ENCODE measurements at places on chromosomes 2 and 18.
A peak's percentile ranks its signal among the peaks of the same experiment; 100 is the strongest.

DNA sequence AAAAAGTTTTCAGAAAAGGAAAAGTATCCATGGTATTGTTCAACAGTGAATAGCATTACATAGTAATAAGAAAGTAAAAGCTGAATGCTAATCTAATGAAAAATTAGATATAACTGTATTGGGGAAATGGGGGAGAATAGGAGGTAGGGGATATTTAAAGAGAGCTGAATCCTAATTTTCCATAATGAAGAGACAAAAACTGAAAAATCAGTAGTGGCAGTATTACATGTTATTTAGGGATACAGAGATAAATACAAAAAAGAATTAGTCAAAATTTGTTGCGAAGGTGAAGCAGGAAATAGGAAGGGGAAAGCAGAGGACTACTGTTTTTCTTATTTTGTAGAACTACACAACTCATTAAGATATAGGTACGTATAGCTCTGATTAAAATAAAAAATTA lies 9.1 kb downstream of the TANK start:
- DNase-seq = no peak

DNA sequence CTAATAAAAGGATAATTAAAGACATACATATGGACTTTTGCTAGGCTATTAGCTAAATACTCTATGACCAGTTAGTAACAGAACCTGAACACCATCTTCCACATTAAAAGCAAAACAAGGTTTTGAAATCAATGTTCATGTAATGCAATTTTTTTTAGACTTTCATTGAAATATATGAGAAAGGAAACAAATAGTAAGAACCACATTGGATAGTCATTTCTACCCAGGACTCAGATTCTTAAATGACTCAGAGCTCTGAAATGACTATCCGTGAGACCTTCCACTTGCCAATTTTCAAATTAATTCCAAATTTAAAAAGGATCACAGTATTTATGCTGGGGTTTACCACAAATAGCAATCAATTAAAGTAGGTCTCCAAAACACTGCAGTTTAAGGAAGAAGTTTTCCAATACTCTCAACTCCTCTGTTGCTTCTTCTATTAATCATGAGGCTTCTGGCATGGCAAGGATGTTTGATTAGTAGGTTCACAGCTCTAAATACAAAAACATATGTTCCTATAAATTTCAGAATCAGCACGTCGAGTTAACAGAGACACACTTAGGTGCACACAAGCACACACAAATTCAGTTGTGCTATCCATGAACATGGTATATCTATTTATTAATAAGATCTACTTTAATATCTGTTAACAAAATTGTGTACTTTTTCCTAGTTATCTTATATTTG lies 841.0 kb downstream of the RNF144A start:
- DNase-seq = no peak

DNA sequence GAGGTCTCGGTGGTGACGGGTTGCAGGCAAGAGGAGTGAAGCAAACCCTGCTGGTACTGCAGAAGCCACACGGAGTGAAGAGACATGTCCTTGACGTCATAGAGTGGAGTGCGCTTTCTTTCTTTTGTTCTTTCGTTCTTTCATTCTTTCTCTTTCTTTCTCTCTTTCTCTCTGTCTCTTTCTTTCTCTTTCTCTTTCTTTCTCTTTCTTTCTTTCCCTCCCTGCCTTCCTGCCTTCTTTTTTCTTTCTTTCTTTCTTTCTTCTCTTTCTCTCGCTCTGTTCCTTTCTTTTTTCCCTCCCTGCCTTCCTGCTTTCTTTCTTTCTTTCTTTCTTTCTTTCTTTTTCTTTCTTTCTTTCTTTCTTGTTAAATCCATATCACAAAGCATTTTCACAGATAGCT lies 39.2 kb downstream of the LRRFIP1 start:
- DNase-seq = no peak

DNA sequence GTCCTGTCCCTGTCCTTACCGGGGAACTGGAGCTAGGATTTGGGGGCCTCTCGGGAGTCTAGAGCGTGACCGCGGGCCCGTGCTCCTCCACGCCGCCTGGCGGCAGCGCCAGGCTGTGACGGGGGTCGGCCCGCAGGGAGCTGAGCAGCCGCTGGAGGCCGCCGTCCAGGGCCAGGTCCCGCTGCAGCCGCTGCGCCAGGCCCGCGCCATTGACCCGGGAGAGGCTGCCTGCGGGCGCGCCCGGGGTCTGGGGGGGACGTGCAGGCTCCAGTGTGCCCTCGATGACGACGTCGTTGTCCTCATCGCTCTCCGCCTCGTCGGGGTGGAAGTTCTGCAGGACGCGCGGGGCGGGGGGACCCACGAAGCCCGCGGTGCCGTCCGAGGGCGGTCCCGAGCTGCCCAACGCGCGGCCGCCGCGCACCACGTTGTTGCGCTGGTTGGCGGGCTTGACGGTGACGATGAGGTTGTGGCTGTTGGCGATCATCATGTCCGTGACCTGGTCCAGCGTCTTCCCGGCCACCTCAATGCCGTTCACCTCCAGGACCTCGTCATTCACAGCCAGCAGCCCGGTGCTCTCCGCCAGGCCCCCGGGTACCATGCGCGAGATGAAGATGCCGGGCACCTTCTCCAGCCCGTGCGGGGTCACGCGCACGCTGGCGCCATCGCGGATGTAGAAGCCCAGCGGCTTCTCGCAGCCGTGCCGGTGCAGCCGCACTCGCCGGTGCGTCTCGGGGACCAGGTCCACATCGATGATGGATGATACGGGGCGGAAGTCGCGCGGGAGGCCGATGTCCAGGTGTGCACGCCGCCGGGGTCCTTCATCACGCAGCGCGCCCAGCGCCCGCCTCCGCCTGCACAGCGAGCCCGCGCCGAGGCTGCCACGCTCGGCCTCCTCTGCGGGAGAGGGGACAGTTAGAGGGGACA lies 50.9 kb downstream of the ADNP2 start:
- DNase-seq = peak; percentile 48

DNA sequence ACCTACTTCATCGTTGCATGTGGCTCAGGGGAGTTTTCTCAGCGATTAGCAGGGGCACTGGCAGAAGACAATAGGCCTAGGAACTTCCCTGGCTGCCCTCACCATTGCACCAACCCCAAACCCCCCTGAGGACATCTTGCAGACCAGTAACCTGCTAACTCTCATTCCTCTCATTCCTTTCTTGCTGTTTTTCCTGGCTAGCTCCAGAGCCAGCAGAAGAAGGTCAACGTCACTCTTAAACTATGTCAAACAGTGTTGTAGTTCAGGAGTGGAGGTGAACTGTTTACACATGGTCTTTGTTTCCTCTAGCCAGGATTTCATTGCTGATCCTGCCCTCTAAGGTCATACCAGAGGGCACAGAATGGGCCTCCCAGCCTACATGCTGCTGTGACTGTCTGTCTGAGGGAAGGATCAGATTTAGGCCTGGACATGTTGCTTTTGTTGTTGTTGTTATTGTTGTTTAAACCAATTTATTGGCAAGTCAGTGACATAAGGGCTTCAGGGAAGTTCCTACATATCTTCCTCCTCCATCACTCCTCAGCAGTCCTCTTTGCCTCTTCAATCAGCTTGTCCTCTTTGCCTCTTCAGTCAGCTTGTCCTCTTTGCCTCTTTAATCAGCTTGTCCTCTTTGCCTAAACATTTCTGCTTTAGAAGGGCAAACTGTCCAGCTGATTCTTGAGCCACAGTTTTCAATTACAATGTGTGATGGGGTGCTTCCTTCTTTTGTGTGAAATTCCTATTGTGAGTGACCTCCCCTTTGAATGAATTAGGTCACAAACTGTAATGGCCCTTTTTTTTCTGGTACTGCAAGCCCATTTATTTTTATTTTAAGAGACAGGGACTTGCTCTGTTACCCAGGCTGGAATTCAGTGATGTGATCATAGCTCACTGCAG lies 471.9 kb upstream of the TNP1 start:
- DNase-seq = no peak

- no peak for DNase-seq
Measured at GRCh38 chr18:22106536-22107292, 62.7 kb upstream of the GATA6 start.

GRCh38 chr2:96601382-96602292 lies 36.5 kb downstream of the KANSL3 start:
- no peak for DNase-seq

- DNase-seq = no peak
Measured at GRCh38 chr18:74132201-74132600, 15.4 kb downstream of the FBXO15 start.

DNA sequence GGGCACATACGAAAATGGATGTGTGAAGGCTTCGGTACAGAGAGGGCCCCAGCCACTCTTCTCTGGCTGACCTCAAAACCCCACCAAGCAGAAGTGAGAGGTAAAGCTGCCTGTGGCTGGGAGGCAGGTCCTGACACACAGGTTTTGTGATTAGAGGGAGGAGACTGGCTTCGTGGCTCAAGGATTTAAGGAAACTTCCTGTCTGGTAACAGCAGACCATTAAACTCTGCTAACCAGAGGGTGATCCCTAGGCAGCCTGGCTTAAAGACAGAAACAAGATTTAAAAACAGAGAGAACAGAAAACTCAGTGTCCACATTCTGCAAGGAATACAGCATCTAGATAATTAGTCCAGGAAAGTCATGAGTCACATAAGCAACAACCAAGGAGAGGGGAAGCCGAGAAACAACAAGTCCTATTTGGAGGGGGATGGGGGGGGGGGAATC lies 101.9 kb downstream of the NFATC1 start:
- no peak for DNase-seq

DNA sequence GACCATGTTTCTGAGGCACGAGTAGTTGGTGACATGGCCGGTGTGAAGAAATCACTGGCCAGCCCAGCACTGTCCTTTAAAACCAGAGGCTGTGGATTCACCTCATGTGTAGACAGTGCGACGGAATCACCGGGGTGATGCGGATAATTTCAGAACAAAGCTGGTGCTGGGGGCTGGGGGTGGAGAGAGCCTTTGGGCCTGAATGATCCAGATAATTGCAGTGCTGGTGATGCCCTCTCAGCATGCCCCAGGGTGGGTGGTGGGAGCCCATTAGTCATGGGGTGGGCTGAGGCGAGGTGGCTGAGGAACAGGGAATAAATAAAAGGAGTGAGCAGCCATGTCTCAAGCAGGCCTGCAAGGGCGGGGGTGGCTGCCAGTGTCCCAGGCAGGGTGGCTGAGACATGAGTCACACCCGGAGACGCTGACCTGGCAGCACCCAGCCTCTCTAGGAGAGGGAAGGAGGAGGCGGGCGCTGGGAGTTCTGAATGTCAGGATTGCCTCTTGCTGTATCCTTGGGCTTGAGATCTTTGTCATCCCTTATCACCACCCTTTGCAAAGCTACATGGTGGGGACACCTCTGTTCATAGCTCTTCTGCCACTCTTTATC lies 151.1 kb upstream of the MSH6 start:
- no peak for DNase-seq

DNA sequence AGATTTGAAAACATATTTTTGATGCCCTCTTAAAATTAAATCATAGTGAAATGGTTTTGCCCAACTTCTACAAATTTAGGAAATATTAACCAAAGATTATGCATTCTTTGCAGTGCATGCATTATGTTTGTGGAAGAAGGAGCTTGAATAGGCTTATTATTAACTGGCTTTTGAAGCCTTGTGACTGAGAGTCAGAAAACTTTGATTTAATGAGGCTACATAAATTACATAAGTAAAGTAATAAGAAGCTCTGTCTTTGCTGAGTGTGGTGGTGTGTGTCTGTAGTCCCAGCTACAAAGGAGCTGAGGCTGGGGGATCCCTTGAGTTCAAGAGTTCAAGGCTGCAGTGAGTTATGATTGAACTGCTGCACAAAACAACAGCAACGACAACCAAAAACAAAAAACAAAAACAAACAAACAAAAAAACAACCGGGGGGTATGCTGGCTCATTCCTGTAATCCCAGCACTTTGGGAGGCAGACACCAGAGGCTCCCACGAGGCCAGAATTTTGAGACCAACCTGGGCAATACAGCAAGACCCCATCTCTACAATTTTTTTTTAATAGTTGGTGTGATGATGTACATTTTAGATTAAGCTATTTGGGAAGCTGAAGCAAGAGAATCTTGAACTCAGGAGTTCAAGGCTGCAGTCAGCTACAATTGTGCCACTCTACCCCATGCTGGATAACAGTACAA lies 57.0 kb upstream of the LRRTM4 start:
- DNase-seq = no peak

DNA sequence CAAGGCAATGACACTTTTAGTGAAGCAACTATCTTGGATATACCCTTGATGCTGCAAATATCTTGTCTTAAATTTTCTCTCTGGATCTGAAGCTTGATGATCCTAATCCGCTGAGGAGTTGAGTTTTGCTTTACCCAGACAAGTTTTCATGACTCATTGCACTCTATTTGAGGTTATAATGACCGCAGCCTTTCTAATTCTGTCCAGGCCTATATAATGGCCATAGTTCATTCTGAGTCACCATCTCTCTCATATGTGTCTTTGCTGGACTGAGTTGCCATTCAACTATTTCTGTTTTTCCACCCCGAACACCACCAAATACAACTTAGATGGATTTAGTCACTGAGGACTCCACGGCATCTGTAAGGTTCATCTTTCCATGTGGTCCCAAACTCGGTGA lies 802.1 kb upstream of the FAM98A start:
- DNase-seq = no peak

GRCh38 chr2:2547451-2547850 lies 216.4 kb upstream of the MYT1L start:
- no peak for DNase-seq

DNA sequence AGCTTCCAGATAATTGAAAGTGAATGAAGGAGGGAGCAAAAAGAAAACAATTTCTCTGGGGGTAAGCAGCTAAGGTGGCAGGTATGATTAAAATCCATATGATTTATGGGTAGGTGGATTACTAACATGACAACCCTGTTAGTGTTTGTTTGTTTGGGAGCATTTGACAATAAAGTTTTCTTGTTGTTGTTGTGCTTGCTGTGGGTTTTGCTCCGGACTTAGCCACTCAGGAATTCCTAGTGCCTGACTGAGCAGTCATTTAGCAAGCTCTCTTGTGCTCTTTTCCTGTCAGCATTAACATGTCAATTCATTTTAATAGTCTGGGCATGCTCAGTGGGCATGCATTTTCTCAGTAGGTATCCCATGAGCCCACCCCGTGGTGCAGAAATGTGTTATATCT lies 674.8 kb upstream of the ZEB2 start:
- no peak for DNase-seq

DNA sequence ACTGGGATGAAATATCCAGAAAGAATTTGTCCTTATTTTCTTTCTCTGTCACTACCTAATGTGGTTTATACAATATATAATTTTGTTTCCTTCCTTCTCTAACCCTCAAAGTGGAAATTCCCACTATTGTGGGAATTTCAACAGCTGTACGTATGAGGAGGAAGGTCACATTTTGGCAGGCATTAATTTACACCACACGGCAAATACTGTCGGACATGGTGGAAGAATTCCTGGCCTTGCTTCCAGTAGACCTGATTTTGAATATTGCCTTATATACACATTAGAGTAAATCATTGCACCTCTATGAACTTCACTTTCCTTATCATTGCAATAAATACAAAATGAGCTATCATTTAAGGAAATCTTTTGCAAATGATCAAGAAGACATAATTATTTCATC lies 358.1 kb upstream of the ETAA1 start:
- no peak for DNase-seq

GRCh38 chr2:39094717-39095363 lies 26.0 kb downstream of the SOS1 start:
- DNase-seq = no peak

All from stimulated activated CD4-positive, alpha-beta T cell treated with anti-CD3 and anti-CD28 coated beads, Interleukin-4, amount 100 ng/mL, for 48 hours (primary cell).